Upper lobe of right lung (tissue), 1 donor: ENCODE measurements at places on chromosomes 4 and X. TPM values are rescaled to one million over a fixed set of nuclear protein-coding genes. Genes with fewer than 3 reads are reported as not detected.

DNA sequence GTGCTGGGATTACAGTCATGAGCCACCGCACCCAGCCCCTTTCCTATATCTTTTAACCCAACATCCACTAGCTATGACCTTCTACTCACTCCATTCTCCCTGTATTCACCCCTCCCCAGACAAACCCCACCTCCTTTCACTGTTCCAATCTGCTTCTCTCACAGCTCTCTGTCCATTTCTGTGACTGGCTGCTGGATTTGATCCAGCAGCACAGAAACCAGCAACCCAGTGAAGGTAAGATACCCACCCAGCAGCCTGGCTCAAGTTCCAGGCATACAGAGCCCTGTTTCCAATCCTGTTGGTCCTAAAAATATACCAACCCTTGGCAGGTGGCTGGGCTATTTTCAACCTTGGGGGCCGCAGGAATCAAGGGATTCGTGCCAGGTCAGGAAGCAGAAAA, 56.9 kb upstream of the SMIM10 start:
- no peaks in the 10 kb centered on the region for H3K4me1 ChIP-seq
- H3K27ac ChIP-seq: no peak overlapping the region
- no peak for DNase-seq
- H3K27me3 ChIP-seq: no peaks in the 10 kb centered on the region
- H3K4me3 ChIP-seq: no peak overlapping the region

- DNase-seq: no peak
- no peak overlapping the region for H3K4me3 ChIP-seq
- H3K27ac ChIP-seq: no peak overlapping the region
- no peaks in the 10 kb centered on the region for H3K27me3 ChIP-seq
These were observed 1066.0 kb downstream of the FSTL5 start for GRCh38 chr4:161097821-161098220.

DNA sequence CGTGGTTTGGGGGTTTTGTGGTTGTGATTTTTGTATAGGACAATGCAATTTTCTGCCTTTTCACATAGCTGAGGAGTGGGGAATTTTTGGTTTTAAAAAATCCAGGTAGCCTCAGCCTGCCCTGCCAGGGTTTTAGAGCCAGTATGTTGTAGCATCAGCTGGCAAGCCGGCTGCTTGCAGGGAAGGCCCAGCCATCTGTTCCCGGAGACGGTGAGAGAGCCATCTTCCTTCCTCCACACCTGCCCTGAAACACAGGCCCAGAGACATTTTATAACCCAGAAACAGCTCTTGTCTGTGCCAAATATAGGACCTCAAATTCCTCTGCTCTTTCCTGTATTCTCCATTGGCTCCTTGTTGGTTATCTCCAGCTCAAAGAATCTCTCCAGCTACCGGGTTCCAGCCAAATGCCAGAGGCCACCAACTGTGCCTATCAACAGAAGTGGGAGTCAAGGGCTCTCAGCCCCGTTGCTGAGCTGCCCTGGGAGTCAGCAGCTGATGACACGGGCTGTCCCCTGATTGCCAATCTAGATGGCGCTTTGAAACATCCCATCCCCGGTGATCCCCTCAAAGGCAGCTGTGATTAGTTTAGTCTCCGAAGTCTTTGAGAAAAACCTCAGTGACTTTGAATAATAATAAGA, 595.2 kb downstream of the MID1IP1 start:
- no peaks in the 10 kb centered on the region for H3K4me1 ChIP-seq
- no peak overlapping the region for H3K4me3 ChIP-seq

The SMARCA1 gene
- total RNA-seq: 26.9 TPM

The GPAT3 gene
- 8.3 TPM for total RNA-seq

The SERTM2 gene
- total RNA-seq: 1.6 TPM

The BMP15 gene
- not detected for total RNA-seq

DNA sequence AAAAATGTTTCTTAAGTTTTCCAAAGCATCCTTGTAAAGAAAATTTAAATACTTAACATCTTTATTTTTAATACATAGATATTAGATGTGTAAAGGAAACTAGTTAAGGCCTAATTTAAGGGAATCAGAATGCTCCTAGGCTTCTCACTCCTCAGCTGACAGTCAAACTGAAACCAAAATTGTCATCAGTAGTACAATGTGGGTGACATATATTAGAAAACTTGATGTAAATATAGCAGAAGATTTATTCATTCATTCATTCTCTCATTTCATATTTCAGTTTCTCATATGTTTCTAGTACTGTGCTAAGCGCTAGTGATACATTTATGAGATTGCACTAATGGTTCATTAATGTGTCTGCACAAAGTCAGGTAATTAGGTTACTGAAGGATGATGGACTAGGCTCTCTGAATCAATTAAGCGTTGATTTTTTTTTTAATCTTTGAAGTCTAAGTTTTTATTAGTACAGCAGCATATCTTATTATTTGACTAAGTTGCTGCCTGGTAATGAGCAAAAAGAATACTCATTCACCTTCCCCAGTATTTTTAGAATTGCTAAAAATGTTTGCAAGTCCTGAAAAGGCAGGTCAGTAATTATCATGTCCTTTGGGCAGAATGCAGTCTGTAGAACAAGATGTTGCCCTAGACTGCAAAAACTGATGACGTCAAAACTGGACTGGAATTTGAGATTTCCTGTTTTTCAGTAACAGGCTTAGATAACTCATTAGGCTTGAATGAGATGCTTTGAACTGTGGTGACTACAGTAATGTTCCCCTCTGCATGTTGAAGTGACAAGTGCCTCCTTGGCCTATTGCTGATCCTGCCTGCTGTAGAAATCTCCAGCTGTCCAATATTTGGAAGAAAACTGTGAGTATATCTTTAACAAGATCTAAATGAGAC, 128.7 kb downstream of the ARHGAP24 start:
- DNase-seq: no peak
- no peak overlapping the region for H3K27ac ChIP-seq
- no peaks in the 10 kb centered on the region for H3K27me3 ChIP-seq
- H3K4me3 ChIP-seq: no peak overlapping the region
- no peaks in the 10 kb centered on the region for H3K36me3 ChIP-seq
- H3K4me1 ChIP-seq: peaks cover 4% of the 10 kb centered on the region

DNA sequence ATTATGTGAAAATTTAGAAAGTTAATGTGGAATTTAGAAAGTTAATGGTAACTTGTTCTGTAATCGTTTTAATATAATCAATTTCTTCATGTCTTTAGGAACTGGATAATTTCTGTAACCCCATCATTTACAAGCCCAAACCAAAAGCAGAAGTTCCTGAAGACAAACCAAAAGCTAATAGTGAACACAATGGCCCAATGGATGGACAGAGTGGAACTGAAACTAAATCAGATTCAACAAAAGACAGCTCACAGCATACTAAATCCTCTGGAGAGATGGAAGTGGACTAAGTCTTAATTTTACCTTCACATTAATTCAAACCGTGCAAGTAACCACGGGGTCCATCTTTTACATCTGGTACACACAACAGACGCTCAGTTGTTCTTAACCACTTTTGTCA, 48.1 kb upstream of the PLK4 start:
- no peaks in the 10 kb centered on the region for H3K36me3 ChIP-seq
- H3K27ac ChIP-seq: no peak overlapping the region
- no peak for DNase-seq
- H3K4me3 ChIP-seq: no peak overlapping the region
- H3K4me1 ChIP-seq: no peaks in the 10 kb centered on the region
- no peaks in the 10 kb centered on the region for H3K27me3 ChIP-seq

DNA sequence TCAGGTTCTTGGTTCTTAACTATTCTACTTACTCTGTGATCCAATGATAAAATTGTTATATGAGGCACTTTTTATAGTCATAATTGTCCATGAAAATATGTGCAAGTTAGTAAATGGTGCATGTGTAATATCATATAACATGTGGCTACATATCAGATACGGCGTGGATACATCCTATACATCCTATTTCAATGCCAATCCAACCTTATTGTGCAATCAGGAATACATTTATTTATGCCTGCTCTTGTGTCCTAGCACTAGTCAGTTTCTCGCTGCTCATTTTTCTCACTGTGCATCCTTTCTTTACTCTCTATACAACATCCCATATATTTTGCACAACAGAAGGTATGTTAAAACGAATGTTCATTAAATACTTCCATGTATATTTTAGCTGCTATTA, 1141.1 kb downstream of the FAT4 start:
- H3K27me3 ChIP-seq: no peaks in the 10 kb centered on the region
- no peaks in the 10 kb centered on the region for H3K4me1 ChIP-seq

The HERC5 gene
- total RNA-seq: 18.4 TPM

- DNase-seq: no peak
- H3K4me3 ChIP-seq: no peak overlapping the region
- H3K27me3 ChIP-seq: no peaks in the 10 kb centered on the region
- no peaks in the 10 kb centered on the region for H3K36me3 ChIP-seq
- H3K4me1 ChIP-seq: no peaks in the 10 kb centered on the region
- no peak overlapping the region for H3K27ac ChIP-seq
These were observed 2284.8 kb downstream of the ARAP2 start for GRCh38 chr4:33959519-33959918.

The TIMM17B gene
- 32.9 TPM for total RNA-seq

The PFKFB1 gene
- total RNA-seq: not detected

DNA sequence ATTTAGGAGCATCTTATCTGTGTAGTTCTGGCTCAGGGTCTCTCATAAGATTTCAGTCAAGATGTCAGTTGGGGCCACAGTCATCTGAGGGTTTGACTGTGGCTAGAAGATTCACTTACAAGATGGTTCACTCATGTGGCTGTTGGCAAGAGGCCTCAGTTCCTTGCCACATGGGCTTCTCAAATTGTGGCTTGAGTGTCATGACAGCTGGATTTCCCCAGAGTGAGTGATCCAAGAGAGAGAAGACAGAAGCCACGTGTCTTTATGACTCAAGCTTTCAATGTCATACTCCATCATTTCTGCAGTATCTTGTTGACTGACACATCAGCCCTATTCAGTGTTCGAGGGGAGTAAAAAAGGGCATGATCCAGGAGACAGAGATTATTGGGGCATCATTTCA, 131.3 kb upstream of the AP1S2 start:
- no peaks in the 10 kb centered on the region for H3K4me1 ChIP-seq
- DNase-seq: no peak
- H3K27ac ChIP-seq: no peak overlapping the region
- H3K4me3 ChIP-seq: no peak overlapping the region

- no peaks in the 10 kb centered on the region for H3K27me3 ChIP-seq
- H3K27ac ChIP-seq: no peak overlapping the region
- no peak overlapping the region for H3K4me3 ChIP-seq
- no peaks in the 10 kb centered on the region for H3K4me1 ChIP-seq
- H3K36me3 ChIP-seq: no peaks in the 10 kb centered on the region
- no peak for DNase-seq
These were observed 64.6 kb downstream of the CNKSR2 start for GRCh38 chrX:21438792-21439191.

GRCh38 chr4:185062606-185063005, 44.3 kb downstream of the HELT start:
- no peaks in the 10 kb centered on the region for H3K4me1 ChIP-seq
- DNase-seq: no peak
- no peak overlapping the region for H3K27ac ChIP-seq
- H3K27me3 ChIP-seq: peaks cover 6% of the 10 kb centered on the region

DNA sequence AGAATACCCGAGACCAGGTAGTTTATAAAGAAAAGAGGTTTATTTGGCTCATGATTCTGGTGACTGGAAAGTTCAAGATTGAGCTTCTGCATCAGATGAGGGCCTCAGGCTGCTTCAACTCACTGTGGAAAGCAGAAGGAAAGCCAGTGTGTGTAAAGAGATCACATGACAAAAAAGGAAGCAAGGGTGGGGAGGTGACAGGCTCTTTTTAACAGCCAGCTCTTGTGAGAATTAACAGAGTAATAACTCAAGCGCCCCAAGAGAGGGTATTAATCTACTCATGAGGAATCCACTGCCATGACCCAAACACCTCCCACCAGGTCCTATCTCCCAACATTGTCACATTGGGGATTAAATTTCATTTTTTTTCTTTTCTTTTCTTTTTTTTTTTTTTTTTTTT, 6.3 kb upstream of the YIPF6 start:
- H3K36me3 ChIP-seq: no peaks in the 10 kb centered on the region
- no peaks in the 10 kb centered on the region for H3K4me1 ChIP-seq
- no peak overlapping the region for H3K4me3 ChIP-seq
- no peaks in the 10 kb centered on the region for H3K27me3 ChIP-seq
- no peak overlapping the region for H3K27ac ChIP-seq

The RBM46 gene
- total RNA-seq: not detected

GRCh38 chr4:7756561-7757355, 182.9 kb downstream of the AFAP1 start:
- H3K4me3 ChIP-seq: no peak overlapping the region
- peaks cover 11% of the 10 kb centered on the region for H3K36me3 ChIP-seq
- DNase-seq: no peak
- H3K4me1 ChIP-seq: peaks cover 9% of the 10 kb centered on the region

DNA sequence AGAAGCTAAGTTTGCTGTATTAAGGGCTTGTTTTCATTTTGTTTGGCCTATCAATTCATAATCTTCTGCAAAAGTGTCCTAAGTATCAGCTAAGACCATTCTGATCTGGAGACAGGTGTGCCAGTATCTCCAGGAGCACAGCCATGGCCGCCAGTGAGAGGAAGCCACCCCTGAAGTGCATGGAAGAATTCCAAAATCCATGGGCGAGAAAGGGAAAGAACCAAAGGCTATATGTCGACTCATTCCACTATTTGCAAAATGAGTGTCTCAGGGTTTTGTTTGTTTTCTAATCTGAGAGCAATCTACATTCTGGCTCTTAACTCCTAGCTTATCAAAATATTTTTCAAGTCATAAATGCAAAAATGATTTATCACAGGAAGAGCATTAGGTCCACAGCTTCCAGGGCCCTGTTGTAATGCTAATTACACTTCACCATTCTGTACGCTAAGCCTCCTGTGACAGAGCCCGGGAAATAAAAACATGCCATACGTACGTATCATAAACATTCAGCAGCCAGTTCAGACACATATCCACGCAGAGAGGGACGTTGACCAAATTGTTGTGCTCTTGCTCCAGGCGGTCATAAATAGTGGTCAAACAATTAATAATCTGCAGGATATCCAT, 137.3 kb upstream of the FTHL17 start:
- H3K36me3 ChIP-seq: no peaks in the 10 kb centered on the region
- no peaks in the 10 kb centered on the region for H3K4me1 ChIP-seq
- DNase-seq: no peak
- no peak overlapping the region for H3K27ac ChIP-seq

DNA sequence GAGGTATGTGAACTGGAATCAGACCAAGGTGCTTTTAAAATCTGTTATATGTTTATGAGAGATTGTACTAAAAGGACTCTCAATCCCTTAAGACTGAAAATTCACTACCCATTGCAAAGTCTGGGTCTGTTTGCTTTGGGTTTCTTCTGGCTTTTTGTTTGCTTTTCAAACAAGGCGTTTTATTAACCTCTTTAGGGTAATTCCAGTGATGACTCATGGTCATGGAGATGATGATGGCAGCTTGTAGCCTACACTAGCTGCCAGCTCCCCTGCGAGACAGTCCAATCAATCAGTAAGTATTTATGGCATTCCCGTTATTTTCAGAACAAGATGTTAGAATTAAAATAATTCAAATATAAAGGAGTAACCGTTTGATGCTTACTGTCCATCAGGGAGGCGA, 643.8 kb upstream of the FTHL17 start:
- no peaks in the 10 kb centered on the region for H3K27me3 ChIP-seq
- no peaks in the 10 kb centered on the region for H3K36me3 ChIP-seq
- H3K4me1 ChIP-seq: no peaks in the 10 kb centered on the region
- DNase-seq: no peak

- no peaks in the 10 kb centered on the region for H3K4me1 ChIP-seq
- H3K4me3 ChIP-seq: no peak overlapping the region
- H3K36me3 ChIP-seq: no peaks in the 10 kb centered on the region
- H3K27ac ChIP-seq: no peak overlapping the region
- no peak for DNase-seq
- H3K27me3 ChIP-seq: no peaks in the 10 kb centered on the region
These were observed 143.6 kb downstream of the SLIT2 start for GRCh38 chr4:20395160-20395773.

- H3K27me3 ChIP-seq: no peaks in the 10 kb centered on the region
- H3K4me1 ChIP-seq: peaks cover 5% of the 10 kb centered on the region
- no peak for DNase-seq
These were observed 609.8 kb downstream of the BCOR start for GRCh38 chrX:39487969-39488330.
